A549 treated with RU486 at 1 μM for 4 hours (cell line): ENCODE measurements at places on chromosomes 4 and X. TPM values are rescaled to one million over a fixed set of nuclear protein-coding genes. Genes with fewer than 3 reads are reported as not detected.

AMTN gene
- total RNA-seq: 0.13 TPM in 1 of 5 replicates, not detected in the others

ARAP2 gene
- 0.17 to 1.5 TPM (median 0.57 TPM) in 5 replicates for total RNA-seq

GYPB gene
- total RNA-seq: not detected in 5 replicates

MSMO1 gene
- 7.1 to 20.9 TPM (median 19.7 TPM) in 5 replicates for total RNA-seq

SPANXB1 gene
- 1.2 to 3.8 TPM (median 1.9 TPM) in 5 replicates for total RNA-seq

DCX gene
- total RNA-seq: not detected in 5 replicates

SPP1 gene
- total RNA-seq: 154 to 221 TPM (median 176 TPM) in 5 replicates

C4orf36 gene
- total RNA-seq: 0.99 to 2.5 TPM (median 1.6 TPM) in 5 replicates

AKAP14 gene
- total RNA-seq: not detected in 5 replicates

SLC9B2 gene
- total RNA-seq: 6.0 to 10.0 TPM (median 7.7 TPM) in 5 replicates

RHOXF1 gene
- total RNA-seq: not detected in 5 replicates

PGRMC2 gene
- total RNA-seq: 47.9 to 121 TPM (median 88.2 TPM) in 5 replicates

SMIM43 gene
- total RNA-seq: 0.20 to 0.37 TPM (median 0.33 TPM) in 5 replicates

ZXDB gene
- 3.0 to 7.1 TPM (median 6.8 TPM) in 5 replicates for total RNA-seq

COMMD8 gene
- 6.4 to 15.0 TPM (median 13.1 TPM) in 5 replicates for total RNA-seq

FAM184B gene
- total RNA-seq: 0.03 to 0.05 TPM (median 0.03 TPM) in 4 of 5 replicates, not detected in the other

GPR173 gene
- total RNA-seq: not detected in 5 replicates

RAB40A gene
- not detected in 5 replicates for total RNA-seq

SMIM9 gene
- total RNA-seq: not detected in 5 replicates

SORBS2 gene
- 0.20 to 0.43 TPM in 2 of 5 replicates, not detected in the others for total RNA-seq

TCEAL6 gene
- not detected in 5 replicates for total RNA-seq

FAM149A gene
- total RNA-seq: 1.5 to 2.2 TPM (median 1.7 TPM) in 5 replicates

POU3F4 gene
- not detected in 5 replicates for total RNA-seq

STARD8 gene
- 0.81 to 1.8 TPM (median 1.6 TPM) in 5 replicates for total RNA-seq

CXorf51B gene
- not detected in 5 replicates for total RNA-seq

CASP3 gene
- total RNA-seq: 13.1 to 26.4 TPM (median 22.1 TPM) in 5 replicates
